Spinal cord (tissue), 10 donors: ENCODE measurements at places on chromosomes 7 and 10. TPM values are rescaled to one million over a fixed set of nuclear protein-coding genes. Genes with fewer than 3 reads are reported as not detected.

DNA sequence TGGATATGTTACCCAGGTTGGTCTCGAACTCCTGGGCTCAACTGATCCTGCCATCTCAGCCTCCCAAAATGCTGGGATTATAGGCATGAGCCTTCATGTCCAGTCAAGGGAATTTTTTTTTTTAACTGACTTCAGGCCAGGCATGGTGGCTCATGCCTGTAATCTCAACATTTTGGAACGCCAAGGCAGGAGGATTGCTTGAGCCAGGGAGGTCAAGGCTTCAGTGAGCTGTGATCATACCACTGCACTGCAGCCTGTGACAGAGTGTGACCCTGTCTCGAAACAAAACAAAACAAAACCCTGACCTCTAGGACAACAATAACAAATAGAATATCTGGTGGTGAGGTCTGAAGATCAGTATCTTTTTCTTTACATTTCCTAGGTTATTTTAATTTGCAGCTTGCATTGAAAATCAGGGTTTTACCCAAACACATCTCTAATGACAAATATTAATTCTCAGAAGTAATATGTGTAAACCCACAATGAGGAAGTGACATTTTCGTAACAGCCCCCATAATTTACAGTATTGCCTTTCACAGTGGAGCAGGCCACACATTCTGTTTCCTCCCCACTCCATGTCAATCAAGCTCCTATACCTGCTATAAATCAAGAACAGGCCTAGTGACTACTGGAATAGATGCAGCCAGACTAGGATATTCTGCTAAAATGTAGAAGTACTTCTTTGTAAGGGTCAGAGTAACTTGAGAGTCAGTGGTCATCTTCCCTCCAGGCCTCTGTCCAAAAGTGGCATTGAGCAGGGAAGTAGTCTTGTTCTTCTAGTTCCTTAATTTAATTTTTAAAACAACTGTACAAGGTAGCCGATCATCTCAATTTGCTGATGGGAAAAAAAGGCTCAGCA lies 43.3 kb upstream of the ECHDC3 start:
- no peak for DNase-seq

ITIH2 gene
- 28.7 TPM for polyA plus RNA-seq

OR13A1 gene
- 0.25 TPM for polyA plus RNA-seq

DNA sequence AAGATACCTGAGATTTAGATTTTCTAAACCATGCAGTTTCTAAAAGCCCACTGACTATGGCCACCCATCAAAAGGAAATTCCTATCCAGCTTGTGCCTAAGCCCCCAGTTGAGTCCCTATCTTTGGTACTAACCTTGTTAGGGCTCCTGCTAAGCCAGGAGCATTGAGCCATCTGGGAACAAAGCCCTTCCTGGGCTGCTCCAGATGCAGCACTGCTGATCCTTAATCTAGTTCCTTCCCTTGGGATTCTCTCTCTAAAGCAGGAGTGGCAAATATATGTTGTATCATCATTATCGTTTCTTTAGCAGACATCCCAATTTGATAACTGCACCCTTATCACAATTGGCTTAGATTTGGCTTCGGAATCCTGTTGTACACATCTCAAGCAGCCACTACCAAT lies 24.7 kb upstream of the PDLIM1 start:
- no peak for DNase-seq

- no peak for DNase-seq
Observed at GRCh38 chr10:64112701-64113355, 591.6 kb downstream of the REEP3 start.
